ENCODE measurements at places on chromosomes 5 and 9.

- no peak for DNase-seq
Measured at GRCh38 chr5:82445726-82446335, 167.7 kb upstream of the RPS23 start.

DNA sequence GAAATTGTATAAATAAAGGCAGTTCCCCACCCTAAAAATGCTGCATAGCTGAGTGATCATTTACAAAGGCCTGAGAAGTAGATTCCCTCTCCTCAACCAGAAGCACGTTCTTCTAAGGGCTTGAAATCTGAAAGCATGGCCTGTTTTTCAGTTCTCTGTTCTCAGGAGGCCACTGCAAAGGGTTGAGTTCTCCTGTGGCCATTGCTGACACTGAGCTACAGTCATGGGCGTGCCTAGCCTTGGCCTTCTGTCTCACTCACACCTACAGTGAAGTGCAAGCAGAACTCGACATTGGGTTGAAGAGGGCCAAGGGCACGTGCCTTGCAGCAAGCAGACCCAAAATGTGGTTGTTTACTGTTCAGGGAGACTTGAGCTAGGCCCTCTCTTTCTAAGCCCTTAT lies 276.6 kb upstream of the VLDLR start:
- no peak for DNase-seq

- DNase-seq = no peak
Measured at GRCh38 chr5:158023266-158023665, 164.3 kb upstream of the CLINT1 start.

GRCh38 chr5:14475045-14475444 lies 106.5 kb upstream of the OTULINL start:
- DNase-seq = no peak

DNA sequence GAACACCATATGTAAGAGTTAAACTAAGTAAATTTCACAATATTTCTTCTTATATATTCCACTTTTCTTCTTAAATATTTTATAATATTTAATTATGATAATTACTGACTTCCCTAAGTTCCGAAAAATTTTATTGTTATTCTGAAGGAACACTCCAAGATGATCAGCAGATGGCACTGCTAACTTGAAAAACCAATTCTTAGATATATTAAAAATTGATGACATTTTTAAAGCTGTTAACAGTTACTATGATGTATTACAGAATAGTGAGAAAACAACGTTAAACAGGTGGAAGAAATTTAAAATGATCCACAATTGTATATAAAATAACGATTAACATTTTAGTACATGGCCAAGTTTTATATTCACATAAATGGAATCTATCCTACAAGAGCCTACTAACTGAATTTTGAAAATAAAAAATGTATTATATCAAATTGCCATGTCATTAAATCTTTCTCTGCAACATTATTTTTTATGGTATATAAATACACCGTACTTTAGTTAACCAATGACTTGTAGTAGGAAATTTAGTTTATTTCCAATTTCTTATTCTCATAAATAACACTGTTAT lies 30.1 kb upstream of the MUSK start:
- no peak for DNase-seq

- DNase-seq = no peak
Measured at GRCh38 chr9:90441814-90442213, 200.8 kb downstream of the DIRAS2 start.

- DNase-seq = no peak
Measured at GRCh38 chr9:108134486-108135128, 645.0 kb upstream of the KLF4 start.

DNA sequence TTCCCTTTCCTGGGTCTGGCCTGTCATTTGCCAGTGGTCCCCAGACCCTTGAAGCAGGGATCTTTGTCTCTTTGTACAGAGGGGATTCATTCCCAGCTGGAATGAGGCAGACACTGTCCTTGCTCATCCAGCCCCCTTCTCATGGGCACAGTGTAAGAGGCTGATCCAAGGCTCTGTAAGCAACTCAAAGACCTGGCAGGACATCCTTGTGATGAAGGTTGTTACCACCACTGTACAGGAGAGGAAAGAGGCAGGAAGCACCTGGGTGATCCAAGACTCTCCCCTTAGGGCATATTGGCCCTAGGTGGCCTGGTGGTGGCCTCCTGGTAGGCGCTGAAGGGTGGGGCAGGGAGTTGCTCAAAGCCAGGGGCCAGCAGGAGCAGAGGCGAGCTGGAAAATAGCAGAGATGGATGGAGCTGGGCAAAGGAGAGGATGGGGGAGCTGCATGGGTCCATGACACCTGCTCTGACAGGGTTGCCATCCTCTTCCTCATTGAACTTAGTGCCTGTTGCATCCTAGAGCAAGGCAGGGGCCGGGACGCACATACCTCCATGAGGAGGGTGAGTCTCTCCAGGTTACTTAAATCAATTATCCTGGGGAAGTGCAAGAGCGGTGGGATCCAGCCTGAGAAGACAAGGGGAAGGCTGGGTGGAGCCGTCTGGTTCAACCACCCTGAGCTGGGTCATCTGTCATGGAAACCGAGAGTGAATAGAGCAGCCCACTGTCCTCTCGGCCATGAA lies 9.8 kb upstream of the GADD45G start:
- DNase-seq = no peak

- DNase-seq = no peak
Measured at GRCh38 chr9:17752021-17752420, 173.2 kb downstream of the SH3GL2 start.

DNA sequence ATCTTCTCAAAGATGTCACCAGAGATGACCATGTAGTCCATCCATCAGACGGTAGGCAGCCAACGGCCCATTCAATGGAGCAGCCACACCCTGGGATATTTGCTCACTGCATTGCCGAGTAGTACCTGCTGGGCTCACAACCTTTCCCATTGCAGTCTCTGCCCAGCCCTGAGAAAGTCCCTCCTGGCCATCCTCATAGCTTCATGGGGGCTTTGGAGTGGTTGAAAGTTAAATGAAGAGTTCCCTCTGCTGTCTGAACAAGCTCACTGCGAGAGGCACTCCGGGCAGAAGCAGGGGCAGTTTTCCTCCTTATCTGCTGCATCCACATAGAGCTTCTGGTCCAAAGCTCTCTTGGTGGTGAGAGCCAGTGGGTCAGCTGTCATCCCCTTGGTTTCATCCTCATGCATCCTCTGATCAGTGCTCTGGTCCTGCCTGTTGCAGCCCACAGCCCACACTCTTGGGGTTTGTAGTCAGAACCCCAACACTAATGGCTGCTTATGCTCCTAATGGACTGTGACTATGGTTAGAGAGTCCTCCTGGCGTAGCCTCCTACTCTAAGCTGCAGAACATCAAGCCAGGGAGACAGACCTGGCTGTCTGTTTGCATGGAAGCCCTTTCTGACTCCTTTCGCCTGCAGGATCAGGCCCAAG lies 23.3 kb downstream of the TNFSF8 start:
- no peak for DNase-seq

DNA sequence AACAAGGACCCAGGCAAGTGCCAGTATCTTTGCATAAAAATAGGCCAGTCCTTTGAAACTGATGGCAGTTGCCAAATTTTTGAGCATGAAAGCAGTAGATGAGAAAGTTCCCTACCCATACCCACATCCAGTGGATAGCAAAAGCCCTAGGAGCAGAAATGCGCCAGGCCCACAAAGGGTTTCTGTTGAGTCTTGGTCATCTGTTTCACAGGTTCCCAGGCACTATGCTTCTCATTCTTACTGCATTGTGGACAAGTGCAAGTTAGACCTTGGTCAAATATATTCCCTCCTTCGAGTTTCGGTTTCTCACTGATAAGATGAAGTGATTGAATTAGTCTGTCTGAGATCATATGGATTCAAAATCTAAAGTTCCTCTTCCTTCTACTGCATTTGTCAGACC lies 152.3 kb downstream of the NR3C1 start:
- DNase-seq = no peak

- DNase-seq = no peak
Measured at GRCh38 chr5:141840826-141841360, 37.3 kb downstream of the PCDH1 start.

GRCh38 chr9:124621371-124622328 lies 114.5 kb upstream of the NR5A1 start:
- DNase-seq = no peak

DNA sequence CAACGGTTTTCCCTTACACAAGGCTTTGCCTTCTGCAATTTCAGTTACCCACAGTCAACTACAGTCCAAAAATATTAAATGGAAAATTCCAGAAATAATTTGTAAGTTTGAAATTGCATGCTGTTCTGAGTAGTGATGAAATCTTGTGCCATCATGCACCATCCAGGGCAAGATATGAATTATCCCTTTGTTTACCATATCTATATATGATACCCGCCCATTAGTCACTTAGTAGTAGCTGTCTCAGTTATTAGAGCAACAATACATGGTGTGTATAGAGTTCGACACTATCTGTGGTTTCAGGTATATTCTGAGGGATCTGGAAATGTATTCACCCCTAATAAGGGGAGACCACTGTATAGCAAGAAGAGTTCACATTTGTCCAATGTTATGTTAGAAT lies 29.4 kb downstream of the ERBIN start:
- no peak for DNase-seq

DNA sequence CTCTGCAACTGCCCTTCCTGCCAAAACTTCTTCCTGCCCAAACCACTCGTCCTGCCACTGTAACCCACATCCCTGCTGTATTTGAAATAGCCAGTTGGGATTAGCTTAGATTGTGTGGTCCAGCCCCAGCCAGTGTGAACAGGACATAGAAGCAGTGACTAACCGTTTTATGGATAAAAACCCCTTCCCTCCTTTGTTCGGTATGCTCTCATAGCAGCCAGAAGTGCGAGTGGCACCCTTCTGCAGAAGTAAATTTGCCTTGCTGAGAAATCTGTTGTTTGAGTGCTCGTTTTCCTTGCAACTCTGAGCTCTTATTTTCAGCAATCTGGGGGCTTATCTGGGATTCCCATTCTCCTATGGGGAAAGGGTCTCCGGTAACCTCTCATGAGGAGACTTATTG lies 470.0 kb downstream of the PRDM9 start:
- no peak for DNase-seq

- no peak for DNase-seq
Measured at GRCh38 chr9:68683433-68683832, 21.6 kb upstream of the PIP5K1B start.

DNA sequence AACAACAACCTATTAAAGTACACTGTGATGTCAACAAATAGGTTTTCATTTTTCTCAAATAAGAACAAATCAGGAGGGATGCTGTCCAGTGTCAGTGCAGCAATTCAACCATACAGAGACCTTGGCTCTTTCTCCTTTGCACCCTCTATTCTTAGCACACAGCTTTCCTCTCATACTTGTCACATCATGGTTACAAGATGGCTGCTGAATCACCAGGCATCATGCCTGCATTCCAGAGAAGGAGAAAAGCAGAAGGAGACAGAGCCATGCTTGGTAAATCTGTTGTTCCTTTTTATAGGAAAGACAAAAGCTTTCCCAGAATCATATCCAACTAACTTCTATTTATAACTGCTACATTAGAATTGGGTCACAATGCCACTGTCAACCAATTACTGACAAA lies 124.7 kb upstream of the VLDLR start:
- DNase-seq = no peak

DNA sequence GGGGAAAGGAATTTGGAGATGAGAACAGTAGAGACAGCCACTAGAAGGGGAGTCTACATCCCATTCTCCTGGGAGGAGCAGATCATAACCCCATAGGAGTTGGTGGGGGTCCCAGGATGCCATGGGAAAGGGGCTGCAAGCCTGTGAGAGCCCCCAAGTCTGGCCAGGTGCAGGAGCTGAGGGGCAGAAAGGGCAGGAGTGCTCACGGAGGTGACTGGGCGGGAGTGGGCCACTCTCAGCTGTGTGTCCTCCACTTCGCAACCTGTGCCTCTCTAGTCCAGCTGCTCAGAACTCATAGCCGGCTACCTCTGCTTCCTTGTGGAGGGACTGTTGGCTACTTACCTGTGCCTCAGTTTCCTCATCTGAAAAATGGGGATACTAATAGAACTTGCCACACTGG lies 263.9 kb downstream of the FSTL4 start:
- DNase-seq = no peak

GRCh38 chr5:69367697-69368279 lies 1.5 kb downstream of the AK6 start:
- no peak for DNase-seq

DNA sequence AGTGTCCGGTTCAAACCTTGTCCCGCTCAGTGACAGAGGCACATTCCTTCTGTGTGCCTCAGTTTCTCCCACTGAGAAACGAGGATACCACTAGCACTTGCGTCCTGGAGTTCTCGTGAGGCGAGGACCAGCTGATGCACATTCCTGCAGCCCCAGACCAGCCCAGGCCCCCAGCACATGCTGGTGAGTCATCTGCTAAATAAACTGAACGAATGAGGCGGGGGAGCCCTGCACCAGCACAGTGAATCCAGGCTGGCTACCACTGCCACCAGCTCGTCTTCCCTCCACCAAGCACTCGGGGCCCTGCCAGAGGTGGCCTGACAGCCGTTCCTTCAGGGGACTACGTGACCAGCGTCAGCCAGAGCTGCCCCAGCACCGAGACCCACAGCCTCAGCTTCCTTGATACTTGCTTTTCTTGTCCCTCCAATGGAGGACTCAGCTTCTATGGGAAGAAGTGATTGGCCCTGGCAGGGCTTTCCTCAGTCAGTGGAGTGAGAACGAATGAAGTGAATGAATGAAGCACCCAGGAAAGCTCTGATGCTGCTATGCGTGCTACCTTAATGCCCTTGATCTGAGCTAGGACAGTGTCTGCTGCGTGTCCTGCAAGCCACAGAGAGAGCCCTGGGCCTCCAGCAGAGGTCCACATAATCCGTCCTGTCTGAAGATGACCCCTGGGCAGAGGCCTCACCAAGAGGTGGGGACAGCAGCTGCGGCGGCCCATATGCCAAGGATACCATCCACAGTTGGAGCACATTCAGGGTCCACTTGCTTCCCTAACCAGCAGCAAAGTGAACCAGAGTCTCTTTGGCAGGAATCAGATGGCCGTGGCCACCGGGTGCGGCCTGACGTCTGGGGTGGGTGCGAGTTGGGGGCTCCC lies 13.5 kb upstream of the BARX1 start:
- DNase-seq = no peak

GRCh38 chr9:96782235-96782634 lies 4.3 kb upstream of the ZNF510 start:
- DNase-seq = no peak

- no peak for DNase-seq
Measured at GRCh38 chr5:132812123-132812765, 858 bp upstream of the SOWAHA start.

DNA sequence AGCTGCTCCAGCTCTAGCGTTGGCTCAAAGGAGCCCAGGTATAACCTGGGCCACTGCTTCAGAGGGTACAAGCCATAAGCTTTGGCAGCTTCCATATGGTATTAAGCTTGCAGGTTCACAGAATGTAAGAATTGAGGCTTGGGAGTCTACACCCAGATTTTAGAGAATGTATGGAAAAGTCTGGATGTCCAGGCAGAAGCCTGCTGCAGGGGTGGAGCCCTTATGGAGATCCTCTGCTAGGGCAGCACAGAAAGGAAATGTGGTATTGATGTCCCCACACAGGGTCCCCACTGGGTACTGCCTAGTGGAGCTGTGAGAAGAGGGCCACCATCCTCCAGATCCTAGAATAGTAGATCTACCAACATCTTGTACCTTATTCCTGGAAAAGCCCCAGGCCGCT lies 626.9 kb downstream of the MAT2B start:
- DNase-seq = no peak

Measured in thoracic aorta (tissue), 2 donors.